ENCODE measurements at places on chromosomes 7 and 10. TPM values are rescaled to one million over a fixed set of nuclear protein-coding genes. Genes with fewer than 3 reads are reported as not detected.

The NDUFB2 gene
- 209 TPM for polyA plus RNA-seq

The SPDYE2 gene
- polyA plus RNA-seq = 3.2 TPM

The ZCCHC24 gene
- 23.8 TPM for polyA plus RNA-seq

DNA sequence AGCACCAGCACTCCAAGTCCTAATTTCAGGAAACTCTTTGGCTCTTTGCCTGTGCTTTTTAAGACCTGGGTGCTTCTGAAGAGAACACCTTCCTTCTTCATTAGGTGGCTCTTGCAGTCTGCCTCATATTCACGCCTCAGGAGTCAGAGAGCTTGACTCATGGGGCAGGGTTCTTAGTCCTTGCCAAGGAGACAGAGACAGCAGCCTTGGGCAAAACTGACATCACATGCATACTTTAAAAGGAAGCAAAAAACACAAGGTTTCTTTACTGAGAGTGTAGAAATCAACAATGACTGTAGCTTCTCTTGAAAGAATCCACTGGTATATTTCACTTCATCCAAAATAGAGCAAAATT is 780.6 kb downstream of the INHBA start:
- H3K27ac ChIP-seq = no peak overlapping the region
- no peak overlapping the region for H3K4me3 ChIP-seq
- no peaks in the 10 kb centered on the region for H3K4me1 ChIP-seq
- no peaks in the 10 kb centered on the region for H3K27me3 ChIP-seq
- DNase-seq = no peak

- no peak overlapping the region for H3K27ac ChIP-seq
- no peaks in the 10 kb centered on the region for H3K4me1 ChIP-seq
- DNase-seq = no peak
- no peaks in the 10 kb centered on the region for H3K27me3 ChIP-seq
Measured at GRCh38 chr10:3955493-3955892, 170.5 kb upstream of the KLF6 start.

DNA sequence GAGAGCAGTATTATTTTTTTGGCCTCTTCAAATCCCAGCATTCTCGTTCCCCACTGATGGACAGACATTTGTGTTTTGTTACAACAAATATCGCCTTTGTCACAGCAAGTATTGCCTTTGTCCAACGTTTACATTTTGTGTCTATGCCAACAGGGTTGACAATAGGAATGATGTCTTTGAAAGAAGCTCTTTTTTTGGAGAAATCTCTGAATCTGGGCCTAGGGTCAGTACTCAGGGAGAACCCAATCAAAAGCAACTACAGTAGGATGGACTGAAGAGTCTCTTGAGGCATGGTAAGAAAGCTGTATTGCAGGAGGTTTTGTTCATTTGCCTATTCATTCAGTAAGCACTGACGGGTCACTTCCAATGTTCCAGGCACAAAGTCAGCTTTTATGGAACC is 57.7 kb upstream of the KLF14 start:
- H3K27me3 ChIP-seq = no peaks in the 10 kb centered on the region
- H3K4me1 ChIP-seq = no peaks in the 10 kb centered on the region
- H3K27ac ChIP-seq = no peak overlapping the region
- H3K36me3 ChIP-seq = no peaks in the 10 kb centered on the region

GRCh38 chr7:69452797-69453196 is 145.5 kb upstream of the AUTS2 start:
- DNase-seq = no peak
- no peaks in the 10 kb centered on the region for H3K4me1 ChIP-seq
- no peaks in the 10 kb centered on the region for H3K36me3 ChIP-seq
- H3K27ac ChIP-seq = no peak overlapping the region
- H3K4me3 ChIP-seq = no peak overlapping the region

GRCh38 chr7:92133133-92133736 is 1.0 kb downstream of the CYP51A1 start:
- H3K27me3 ChIP-seq = no peaks in the 10 kb centered on the region
- H3K27ac ChIP-seq = peak overlapping the region; percentile 83
- peaks cover 3% of the 10 kb centered on the region for H3K4me1 ChIP-seq
- H3K4me3 ChIP-seq = peak overlapping the region; percentile 91
- peaks cover 18% of the 10 kb centered on the region for H3K36me3 ChIP-seq

GRCh38 chr7:138665669-138666140 is 35.5 kb downstream of the SVOPL start:
- H3K27ac ChIP-seq = peak overlapping the region; percentile 59
- no peaks in the 10 kb centered on the region for H3K36me3 ChIP-seq
- no peaks in the 10 kb centered on the region for H3K27me3 ChIP-seq
- no peak overlapping the region for H3K4me3 ChIP-seq
- peaks cover 23% of the 10 kb centered on the region for H3K4me1 ChIP-seq

DNA sequence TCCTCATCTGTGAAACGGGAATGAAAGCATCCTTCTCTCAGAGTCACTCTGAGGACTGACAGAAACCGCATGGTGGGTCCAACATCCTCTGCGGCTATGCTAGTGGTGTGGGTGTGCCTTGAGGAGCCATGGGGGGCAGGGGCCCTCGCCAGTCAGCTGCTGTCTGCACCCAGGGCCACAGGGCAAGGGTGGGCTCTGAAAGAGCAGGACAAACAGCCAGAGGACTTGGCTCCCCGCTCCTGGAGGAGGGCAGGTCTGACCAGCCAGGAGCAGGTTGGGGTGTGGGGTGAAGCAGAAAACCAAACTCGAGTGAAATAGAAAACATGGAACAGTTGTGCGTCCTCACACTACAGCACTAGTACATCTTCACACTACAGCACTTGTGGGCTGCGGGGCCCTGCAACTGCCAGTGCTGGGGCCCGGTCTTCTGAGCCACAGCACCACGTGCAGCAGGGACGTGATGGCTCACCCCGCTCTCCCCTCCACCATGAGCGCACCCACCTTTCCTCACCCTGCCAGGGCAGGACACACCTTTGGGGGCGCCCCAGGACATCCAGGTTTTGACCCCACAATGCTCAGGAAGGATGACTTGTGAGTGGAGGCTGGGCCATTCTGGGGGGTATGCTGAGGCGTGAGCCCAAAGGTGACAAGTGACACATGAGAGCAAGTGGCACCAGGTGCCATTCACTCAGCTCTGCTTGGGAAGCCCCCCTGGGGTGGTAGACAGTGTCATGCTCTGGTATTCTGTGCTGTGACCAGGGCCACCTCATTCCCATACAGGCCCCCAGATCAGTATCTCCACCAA is 96.1 kb upstream of the RET start:
- DNase-seq = no peak
- H3K4me3 ChIP-seq = no peak overlapping the region
- no peak overlapping the region for H3K27ac ChIP-seq
- peaks cover 22% of the 10 kb centered on the region for H3K4me1 ChIP-seq
- H3K36me3 ChIP-seq = no peaks in the 10 kb centered on the region

- H3K27me3 ChIP-seq = no peaks in the 10 kb centered on the region
- no peak for DNase-seq
- no peak overlapping the region for H3K27ac ChIP-seq
- no peaks in the 10 kb centered on the region for H3K4me1 ChIP-seq
- H3K4me3 ChIP-seq = no peak overlapping the region
Measured at GRCh38 chr7:133676805-133677370, 424.0 kb downstream of the EXOC4 start.

DNA sequence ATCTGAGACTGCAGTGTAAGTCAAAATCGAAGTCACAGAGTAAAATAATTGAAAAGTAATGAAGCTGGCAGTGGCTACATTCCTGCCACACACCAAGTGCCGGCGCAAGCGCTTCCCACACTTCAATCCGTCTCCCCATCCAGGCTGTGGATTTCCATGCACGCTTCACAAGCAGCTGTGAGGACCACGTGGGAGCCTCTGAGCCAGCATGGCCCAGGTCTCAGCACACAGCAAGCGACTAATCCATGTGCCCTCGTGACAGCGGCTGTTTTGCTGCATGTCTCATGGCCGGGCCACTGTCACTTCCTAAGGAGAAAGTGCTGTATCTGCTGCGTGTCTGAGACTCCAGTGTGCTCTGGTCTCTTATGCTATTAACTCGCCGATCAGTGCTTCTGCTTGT is 566.9 kb downstream of the DNAJB6 start:
- no peaks in the 10 kb centered on the region for H3K27me3 ChIP-seq
- no peak for DNase-seq
- H3K4me1 ChIP-seq = no peaks in the 10 kb centered on the region
- no peak overlapping the region for H3K4me3 ChIP-seq
- no peaks in the 10 kb centered on the region for H3K36me3 ChIP-seq

DNA sequence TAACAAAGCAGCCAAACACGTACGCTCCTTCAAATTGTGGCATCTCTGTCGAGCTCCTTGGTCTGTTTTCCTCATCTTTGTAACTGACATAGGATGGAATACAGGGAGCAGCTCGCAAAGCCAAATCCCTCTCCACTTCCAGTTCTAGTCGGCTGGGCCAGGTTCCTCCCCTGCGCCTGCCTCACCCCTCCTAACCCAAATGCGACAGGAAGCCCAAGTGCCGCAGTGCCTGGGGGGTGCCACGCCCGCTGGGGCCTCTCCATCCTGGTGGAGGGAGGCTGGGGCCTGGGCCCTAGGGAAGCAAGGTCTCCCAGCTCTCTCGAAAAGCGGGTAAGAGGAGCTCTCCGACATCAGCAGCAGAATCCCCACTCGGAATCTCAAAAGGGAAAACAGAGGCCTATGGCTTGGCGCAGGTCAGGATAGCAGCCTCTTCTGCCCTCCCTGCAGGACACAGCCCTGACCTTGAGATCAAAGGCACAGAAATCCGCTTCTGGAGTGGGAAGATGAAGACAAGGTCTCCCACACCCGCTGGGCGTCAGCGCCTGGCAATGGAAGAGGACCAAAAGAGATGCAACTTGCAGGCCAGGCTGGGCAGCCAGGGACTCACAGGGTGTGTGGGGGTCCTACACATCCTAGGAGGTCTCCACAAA is 165.8 kb downstream of the NRF1 start:
- no peak overlapping the region for H3K27ac ChIP-seq
- peaks cover 73% of the 10 kb centered on the region for H3K27me3 ChIP-seq
- H3K4me1 ChIP-seq = peaks cover 26% of the 10 kb centered on the region
- no peak for DNase-seq

DNA sequence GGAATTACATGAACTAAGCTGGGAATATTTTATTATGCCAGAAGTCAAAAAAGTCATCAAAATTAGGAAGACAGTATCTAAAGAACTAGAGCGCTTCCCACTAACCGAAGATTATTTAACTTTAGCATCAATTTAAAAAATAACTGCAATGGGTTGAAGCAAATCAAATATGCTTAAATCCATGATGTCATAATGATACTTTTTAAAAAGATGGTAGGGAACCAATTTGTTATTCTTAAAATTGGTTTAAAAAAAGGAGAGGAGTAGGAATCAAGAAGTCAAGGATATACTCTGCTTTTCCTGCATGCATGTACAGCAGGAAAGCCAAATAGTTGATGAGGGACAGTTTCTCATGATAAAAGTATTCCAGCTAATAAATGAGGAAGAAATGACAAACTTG is 3.2 kb upstream of the ASAH2 start:
- H3K27me3 ChIP-seq = no peaks in the 10 kb centered on the region
- peaks cover 18% of the 10 kb centered on the region for H3K4me1 ChIP-seq
- no peaks in the 10 kb centered on the region for H3K36me3 ChIP-seq
- DNase-seq = no peak
- no peak overlapping the region for H3K27ac ChIP-seq

DNA sequence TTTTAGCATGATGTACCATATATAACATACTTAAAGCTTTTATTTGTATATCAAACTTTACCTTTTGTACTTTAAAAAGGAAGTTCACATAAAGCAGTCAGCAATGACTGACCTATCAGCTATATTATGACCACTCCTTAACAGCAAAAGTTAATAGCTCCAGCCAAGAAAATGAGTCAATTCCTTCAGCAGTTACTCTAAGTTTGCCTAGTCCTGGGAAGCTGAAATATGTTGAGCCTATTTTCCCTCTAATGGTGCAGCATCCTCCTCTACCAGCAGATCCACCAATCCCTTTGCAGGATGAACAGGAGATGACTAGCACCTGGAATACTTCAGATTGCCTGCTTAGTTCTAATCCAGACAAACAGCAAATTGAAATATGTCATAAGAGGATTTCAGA is 64.2 kb downstream of the CUL2 start:
- H3K36me3 ChIP-seq = peaks cover 40% of the 10 kb centered on the region
- no peak for DNase-seq
- H3K27ac ChIP-seq = no peak overlapping the region
- no peaks in the 10 kb centered on the region for H3K4me1 ChIP-seq
- H3K27me3 ChIP-seq = no peaks in the 10 kb centered on the region

GRCh38 chr10:71274901-71275796 is 43.9 kb upstream of the SLC29A3 start:
- H3K4me1 ChIP-seq = peaks cover 2% of the 10 kb centered on the region
- H3K36me3 ChIP-seq = no peaks in the 10 kb centered on the region
- no peak overlapping the region for H3K4me3 ChIP-seq
- H3K27ac ChIP-seq = no peak overlapping the region

GRCh38 chr7:12719981-12720865 is 32.8 kb downstream of the ARL4A start:
- H3K4me1 ChIP-seq = peaks cover 19% of the 10 kb centered on the region
- no peaks in the 10 kb centered on the region for H3K27me3 ChIP-seq
- no peak for DNase-seq
- H3K27ac ChIP-seq = no peak overlapping the region
- H3K4me3 ChIP-seq = no peak overlapping the region

- no peak overlapping the region for H3K27ac ChIP-seq
- no peaks in the 10 kb centered on the region for H3K36me3 ChIP-seq
- DNase-seq = no peak
- H3K27me3 ChIP-seq = no peaks in the 10 kb centered on the region
- H3K4me1 ChIP-seq = no peaks in the 10 kb centered on the region
Measured at GRCh38 chr7:20964281-20964918, 177.7 kb upstream of the SP8 start.

DNA sequence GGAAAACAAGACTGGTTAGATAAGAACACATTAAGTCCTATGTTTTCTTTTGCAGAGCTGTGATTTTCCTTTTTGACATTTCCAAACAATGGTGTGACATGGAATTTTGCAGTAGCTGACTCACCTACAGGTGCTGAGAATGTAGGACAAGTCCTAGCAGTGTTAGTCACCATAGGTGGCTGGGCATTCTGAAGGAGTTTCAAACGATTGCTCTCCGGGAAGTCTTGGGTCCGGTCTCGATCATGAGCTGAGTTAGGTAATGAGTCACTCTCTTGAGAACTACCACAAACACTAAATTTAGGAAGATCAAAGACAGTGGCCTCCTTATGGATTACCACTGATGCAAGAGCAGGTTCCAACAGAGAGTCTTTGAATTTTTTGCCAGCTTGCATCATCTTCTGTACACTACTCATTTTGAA is 3.6 kb downstream of the FIGNL1 start:
- DNase-seq = no peak
- peaks cover 20% of the 10 kb centered on the region for H3K36me3 ChIP-seq
- no peaks in the 10 kb centered on the region for H3K27me3 ChIP-seq

DNA sequence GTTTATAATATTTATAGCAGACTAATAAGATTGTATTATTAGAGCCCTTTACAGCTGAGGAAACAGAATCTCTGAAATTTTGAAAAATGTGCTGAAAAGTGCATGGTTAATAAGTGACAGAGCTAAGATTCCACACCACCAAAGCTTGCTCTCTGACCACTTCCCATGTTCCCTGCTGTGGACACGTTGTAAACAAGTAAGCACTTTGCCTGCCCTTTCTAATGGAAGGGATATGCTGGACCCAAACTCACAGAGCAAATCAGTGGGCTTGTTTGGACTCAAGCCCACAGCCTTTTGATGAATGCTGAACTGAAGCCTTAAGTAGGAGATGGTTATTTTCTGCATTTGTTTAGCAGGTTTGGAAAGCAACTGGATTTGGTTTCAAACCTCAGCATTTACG is 214.0 kb upstream of the TMEM72 start:
- no peaks in the 10 kb centered on the region for H3K27me3 ChIP-seq
- no peaks in the 10 kb centered on the region for H3K36me3 ChIP-seq
- H3K4me3 ChIP-seq = no peak overlapping the region
- no peak overlapping the region for H3K27ac ChIP-seq
- DNase-seq = no peak
